ENCODE measurements at places on chromosomes 16 and 17.

- DNase-seq = no peak
These were observed 6.0 kb upstream of the CPD start for GRCh38 chr17:30372755-30373154.

- DNase-seq = no peak
These were observed 3.2 kb downstream of the SNTB2 start for GRCh38 chr16:69190046-69190588.

GRCh38 chr17:75096082-75096625 is 8.4 kb downstream of the SLC16A5 start:
- DNase-seq = no peak

DNA sequence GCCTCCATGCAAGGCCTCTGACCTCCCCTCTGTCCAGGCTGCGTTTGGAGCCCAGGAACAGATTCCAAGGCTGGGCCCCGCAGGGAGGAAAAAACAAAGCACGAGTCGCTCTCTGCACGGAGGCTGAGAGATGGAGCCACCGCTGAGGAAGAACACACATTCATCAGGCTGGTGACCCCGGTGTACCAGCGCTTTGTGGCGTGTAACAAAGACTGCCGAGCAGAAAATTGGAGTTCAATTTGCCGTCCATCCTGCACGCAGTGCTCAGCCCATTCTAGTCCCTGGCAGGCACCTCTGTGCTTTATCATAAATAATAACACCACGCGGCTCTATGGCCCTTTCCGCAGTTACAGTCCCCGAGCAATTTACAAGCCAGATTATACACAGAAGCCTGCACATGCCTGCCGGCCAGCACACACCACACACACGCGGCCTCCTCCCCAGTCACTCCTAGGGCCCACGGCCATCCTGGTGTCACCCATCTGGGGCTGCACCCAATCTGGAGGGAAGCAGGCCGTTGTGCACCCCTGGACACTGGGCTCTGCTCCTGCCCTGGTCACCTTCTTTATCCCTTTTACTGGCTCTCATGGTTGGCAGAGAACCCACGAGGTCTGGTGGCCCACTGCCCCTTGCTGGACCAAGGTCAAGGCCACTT is 124.4 kb downstream of the SDK2 start:
- DNase-seq = no peak

GRCh38 chr17:2901582-2901981 is 105.3 kb downstream of the RAP1GAP2 start:
- DNase-seq = no peak

- DNase-seq = peak; percentile 25
These were observed 127.2 kb downstream of the HS3ST3B1 start for GRCh38 chr17:14427900-14428647.

DNA sequence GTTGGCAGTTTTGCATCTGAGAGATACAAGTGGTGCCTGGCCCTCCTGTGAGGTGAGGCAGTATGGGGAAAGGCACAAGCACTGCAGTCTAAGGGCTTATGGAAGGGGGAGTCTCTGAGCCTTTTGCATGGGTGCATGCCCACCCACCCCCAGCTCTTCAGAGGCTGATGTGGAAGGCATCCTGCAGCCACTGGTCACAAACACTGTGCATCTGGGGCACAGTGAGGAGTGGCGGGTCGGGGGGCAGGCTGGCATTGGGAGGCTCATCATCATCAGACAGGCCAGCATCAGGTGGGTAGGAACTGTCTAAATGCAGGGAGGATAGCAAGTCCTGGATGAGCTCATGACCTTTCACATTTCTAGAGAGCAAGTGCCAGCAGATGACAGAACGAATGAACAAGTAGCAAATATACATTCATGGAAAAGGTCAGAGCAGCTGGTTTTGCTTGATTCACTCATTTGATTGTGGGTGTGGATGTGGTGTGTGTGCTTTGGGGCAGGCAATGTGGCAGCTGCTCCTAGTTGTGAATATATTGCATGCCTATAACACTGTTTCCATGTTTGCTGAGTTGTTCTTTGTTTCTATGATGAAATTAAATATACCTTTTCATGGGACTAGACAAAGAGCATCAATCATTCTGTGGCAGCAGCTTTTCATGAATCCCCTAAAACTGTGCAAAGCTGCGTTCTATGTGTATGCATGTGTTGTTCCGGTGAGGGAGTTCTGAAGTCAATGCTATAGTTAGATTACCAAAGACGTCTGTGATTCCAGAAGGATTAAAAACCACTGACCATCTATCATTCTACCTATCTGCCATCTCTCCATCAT is 29.2 kb downstream of the TRIM25 start:
- no peak for DNase-seq

DNA sequence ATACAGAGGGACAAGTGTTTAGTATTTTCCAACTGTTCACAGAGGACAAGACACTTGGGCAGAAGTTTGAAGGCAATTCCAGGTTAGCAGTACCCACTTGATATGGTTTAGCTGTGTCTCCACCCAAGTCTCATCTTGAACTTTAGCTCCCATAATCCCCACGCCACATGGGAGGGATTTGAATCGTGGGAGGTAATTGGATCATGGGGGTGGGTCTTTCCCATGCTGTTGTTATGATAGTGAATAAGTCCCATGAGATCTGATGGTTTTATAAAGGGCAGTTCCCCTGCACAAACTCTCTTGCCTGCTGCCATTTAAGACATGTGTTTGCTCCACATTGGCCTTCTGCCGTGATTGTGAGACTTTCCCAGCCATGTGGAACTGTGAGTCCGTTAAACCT is 668.9 kb downstream of the MAF start:
- DNase-seq = no peak

- no peak for DNase-seq
These were observed 1.6 kb downstream of the CMIP start for GRCh38 chr16:81445966-81446906.

DNA sequence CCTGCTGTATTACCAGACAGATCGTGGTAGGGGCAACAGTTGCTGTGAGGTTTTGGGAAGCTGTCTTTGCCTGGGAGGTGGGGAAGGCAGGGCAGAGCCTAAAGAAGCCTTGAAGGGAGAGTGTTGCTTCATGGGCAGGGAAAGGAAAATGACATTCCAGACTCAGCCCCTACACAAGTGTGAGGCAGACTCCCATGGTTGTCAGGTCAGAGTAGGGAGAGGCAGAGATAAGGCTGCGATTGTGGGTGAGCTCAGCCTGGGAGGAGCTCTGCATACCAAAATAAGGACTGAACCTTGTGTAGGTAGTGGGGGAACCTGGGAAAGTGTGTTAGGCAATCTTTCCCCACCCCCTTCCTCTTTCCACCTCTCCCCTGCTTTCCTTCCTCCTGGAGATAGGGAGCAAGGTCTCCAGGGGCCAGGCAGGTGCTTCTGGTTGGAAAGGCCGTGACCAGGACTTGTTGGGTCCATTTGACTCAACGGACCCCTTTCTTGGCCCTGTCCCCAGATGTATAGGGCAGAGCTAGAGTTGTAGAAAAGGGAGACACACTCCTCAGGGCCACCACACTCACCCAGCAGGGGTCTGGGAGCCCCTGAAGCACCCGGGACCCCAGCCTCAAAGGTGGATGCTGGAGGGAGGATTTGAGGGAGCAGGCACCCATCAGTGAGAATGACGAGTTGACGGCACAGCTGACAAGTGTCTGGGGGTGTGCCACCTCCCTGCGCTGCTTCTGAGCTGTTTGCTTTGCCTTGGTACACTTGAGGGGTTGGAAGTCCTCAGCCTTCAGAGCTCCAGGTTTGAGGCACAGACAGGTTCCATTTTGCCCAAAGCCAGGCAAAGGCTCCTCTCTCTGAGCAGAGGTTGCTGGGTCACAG is 18.5 kb upstream of the TOB1 start:
- DNase-seq = no peak

GRCh38 chr17:13749166-13749890 is 147.6 kb upstream of the HS3ST3A1 start:
- no peak for DNase-seq

- no peak for DNase-seq
These were observed 14.8 kb upstream of the LIMD2 start for GRCh38 chr17:63714550-63715277.

DNA sequence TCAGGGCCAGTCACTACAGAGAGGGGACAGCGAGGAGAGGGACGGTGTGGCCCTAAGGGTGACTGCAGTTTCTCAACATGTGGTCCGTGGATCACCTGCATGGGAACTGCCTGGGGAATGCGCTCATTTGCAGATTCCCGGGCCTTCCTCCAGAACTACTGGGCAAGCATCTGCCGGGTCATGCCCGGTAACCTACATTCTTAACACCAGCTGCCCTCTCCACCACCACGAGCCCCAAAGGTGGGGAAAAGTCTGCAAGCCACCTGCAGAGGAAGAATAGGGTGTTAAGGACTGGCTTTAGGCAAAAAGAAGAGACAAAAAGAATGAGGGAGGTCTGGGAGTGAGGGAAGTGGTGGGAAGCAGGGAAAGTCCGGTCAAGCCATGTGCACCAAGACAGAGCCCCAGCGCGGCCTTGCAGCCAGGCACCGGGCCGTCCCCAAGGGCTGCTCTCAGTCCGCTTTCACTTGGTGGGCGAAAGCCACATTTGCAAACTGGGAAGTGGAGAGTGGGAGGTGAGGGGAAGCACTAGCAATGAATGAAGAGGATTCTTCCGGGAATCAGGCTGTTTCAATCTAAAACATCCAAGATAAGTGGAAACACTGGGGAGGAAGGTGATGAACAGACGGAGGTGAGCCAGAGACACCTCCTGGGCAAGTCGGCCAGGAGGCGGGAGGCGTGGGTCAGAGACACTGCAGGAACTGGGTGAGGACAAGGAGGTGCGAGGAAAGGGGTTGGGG is 70.3 kb downstream of the N4BP1 start:
- DNase-seq = no peak

GRCh38 chr17:27341041-27341471 is 47.1 kb downstream of the WSB1 start:
- DNase-seq = no peak

DNA sequence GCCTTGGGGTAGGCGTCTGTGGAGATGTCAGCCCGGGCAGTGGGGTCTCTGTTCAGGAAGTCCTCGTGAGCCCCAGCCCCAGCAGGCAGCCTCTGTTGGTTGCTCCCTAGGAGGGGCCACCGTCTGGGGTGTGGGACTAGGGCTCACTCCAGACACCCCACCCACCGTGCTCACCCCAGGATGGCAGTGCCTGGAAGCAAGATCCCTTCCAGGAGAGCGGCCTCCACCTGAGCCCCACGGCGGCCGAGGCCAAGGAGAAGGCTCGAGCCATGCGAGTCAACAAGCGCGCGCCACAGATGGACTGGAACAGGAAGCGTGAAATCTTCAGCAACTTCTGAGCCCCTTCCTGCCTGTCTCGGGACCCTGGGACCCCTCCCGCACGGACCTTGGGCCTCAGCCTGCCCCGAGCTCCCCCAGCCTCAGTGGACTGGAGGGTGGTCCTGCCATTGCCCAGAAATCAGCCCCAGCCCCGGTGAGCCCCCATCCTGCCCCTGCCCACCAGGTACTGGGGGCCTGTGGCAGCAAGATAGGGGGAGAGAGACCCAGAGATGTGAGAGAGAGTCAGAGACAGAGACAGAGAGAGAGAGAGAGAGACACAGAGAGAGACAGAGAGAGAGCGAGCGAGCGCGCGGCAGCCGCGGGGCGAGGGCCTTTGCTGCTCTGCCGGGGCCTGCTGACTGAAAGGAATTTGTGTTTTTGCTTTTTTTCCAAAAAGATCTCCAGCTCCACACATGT is 9.8 kb downstream of the NTHL1 start:
- DNase-seq = no peak
